ENCODE measurements at places on chromosomes 3 and 15.
A peak's percentile ranks its signal among the peaks of the same experiment; 100 is the strongest.

DNA sequence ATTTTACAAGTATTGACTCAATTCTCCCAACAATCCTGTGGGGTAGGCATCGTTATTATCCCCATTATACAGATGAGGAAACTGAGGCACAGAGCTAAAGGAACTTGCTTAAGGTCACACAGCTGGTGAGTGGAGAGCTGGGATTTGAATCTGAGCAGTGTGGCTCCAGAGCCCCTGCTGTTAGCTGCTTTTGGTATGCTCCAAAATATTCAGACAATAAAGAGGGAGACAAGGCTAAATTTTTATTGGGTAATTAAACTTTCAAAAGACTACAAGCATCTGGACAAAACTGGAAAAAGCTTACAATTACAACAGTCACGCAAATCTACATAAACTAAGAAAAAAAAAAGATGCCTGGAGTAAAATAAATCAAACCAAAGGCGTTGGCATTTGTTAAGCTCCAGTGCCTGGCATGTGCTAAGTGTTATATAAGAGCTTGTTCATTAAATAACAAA lies 27.7 kb downstream of the CCDC13 start:
- DNase-seq = no peak

- DNase-seq = no peak
Measured at GRCh38 chr3:30522476-30522875, 83.9 kb upstream of the TGFBR2 start.

GRCh38 chr3:65938676-65939075 lies 100.0 kb downstream of the MAGI1 start:
- no peak for DNase-seq

- DNase-seq = peak; percentile 45
Measured at GRCh38 chr3:197555281-197556261, at the start of gene BDH1. TSS of gene BDH1 (minus strand) at chr3:197555968. CDS start at chr3:197546443, 9,525 bp downstream.

- no peak for DNase-seq
Measured at GRCh38 chr3:113249111-113249510, 37.8 kb downstream of the BOC start.

DNA sequence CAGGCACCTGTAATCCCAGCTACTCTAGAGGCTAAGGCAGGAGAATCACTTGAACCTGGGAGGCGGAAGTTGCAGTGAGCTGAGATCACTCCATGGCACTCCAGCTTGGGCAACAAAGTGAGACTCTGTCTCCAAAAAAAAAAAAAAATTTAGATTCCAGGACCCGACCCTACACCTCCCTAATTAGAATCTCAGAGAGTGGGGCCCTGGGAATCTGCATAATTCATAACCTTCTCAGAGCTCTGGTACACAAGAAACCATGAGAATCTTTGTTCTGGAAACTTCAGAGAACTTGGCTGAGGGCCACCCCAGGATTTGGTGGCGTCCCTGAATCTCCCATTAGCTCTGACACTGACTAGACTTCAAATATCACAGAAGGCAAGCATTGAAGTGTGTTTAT lies 31.5 kb downstream of the B3GNT5 start:
- DNase-seq = no peak
